ENCODE measurements at places on chromosomes 2 and 18. TPM values are rescaled to one million over a fixed set of nuclear protein-coding genes. Genes with fewer than 3 reads are reported as not detected.

Gene PROKR1
- total RNA-seq = not detected

Gene UGT1A3
- not detected for total RNA-seq

Gene RNU2-63P
- total RNA-seq = 13.1 TPM

GRCh38 chr18:27785815-27786471 lies 391.0 kb downstream of the CDH2 start:
- DNase-seq = no peak

GRCh38 chr18:24315170-24315569 lies 82.5 kb downstream of the OSBPL1A start:
- no peak for DNase-seq

DNA sequence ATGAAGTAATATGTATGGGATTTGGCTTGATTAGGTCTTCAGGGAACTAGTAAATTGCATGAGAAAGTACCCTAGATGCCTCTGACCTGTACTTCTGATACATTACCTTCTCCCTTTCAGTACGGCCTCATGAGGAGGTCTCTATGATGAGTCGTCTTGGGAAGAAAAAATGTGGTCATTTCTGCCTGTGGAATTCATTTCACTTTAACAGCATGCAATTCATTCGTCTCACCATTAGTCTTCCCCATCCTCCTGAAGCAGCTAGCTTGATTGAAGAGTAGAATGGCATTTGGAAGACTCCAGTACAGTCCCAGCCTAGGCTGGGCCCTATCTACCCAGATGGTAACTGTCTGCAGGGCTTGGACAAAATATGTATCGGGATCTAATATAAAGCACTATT lies 52.2 kb downstream of the TMX3 start:
- DNase-seq = no peak

Measured in activated naive CD4-positive, alpha-beta T cell treated with anti-CD3 and anti-CD28 coated beads for 36 hours (primary cell).